ENCODE measurements at places on chromosomes 7 and 10.

DNA sequence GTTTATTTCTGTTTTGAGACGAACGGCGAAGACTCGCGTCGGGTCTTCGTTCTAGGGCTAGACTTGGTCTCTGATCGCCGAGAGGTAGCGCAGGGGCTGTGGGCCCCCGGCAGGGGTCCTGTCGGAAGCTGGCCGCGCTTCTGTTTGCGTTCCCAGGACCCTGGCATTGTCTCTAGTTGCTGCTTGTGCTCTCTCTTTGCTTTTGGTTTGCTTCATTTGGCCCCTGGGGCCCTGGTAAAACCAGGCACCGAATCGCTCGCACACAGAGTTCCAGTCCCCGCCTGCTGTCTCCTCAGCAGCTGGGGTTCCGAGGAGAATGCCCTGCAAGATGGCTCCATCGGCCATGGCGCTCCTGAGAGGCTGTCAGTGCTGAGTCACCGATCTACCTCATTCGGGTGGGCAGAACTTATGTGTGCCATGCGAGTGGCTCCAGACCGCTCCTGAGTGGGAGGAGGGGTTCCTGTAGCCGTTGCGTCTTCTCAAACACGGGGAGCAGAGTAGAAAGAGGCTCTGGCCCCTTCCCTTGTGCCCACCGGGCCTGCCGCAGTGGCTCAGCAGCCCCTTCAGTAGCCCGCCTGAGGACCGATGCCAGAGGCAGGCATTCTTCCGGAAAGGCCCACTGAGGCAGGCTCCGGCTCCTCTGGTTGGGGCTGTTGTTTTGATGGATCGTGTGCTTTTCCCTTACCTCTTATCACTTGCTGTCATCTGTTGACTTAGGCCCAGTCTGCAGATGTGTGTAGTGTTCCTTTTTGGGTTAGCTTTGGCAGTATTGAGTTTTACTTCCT lies 826 bp downstream of the CHPF2 start:
- DNase-seq, result peak; percentile 75

- DNase-seq, result no peak
These were observed 45.9 kb upstream of the ITGB8 start for GRCh38 chr7:20284771-20285143.

DNA sequence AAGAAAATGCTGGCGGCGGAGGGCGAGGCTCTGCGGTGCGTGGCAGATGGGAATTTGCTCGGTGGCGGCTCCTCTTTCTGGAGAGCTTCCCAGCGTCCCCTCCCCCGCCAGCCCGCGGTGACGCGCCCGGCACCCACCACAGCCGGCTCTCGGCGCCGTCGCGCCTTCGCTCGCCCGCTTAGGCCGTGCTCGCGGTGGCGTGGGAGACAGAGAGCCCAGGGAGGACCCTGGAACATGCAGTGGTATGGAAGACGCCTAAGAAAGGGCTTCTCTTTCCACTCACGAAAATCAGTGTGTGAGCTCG lies 576 bp upstream of the CSGALNACT2 start:
- peak; percentile 65 for DNase-seq

- DNase-seq, result no peak
These were observed 67.0 kb upstream of the ZMIZ2 start for GRCh38 chr7:44681645-44682044.

DNA sequence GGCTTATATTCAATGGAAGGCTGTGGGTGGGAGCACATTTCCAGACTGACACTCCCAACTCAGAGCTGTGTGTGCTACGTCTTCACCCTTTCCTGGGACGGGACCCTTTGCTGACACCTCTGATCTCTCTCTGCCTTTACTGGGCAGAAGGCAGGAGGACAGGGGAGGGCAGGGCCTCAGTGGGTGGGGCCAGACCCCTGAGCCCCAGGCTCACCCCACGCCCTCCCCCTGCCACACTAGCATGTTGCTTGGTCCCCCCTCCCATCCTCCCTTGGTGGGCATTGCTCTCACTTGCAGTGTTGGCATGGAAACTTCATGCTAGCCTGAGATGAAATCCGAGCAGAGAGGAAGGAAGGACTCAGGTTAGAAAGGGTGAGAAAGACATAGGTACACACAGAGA lies 18.4 kb downstream of the TMEM273 start:
- no peak for DNase-seq

DNA sequence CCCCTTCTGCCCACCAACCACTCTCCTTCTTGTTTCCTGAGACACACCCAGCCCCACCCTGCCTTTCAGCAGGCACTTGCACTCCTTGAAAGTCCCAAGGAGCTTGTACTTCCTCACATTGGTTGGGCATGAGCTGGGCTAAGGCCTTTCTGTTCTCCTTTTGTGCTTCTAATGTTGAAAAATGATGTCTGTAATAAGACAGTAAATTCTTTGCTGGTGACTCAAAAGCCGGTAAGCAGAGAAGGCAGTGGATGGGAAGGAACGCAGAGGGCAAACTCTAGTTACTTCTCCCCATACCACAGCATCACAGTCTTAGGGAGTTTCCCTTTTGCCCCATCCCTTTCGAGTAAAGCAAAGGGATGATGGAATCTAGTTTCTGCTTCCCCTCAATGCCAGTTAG lies 185.6 kb downstream of the PLXNA4 start:
- no peak for DNase-seq

DNA sequence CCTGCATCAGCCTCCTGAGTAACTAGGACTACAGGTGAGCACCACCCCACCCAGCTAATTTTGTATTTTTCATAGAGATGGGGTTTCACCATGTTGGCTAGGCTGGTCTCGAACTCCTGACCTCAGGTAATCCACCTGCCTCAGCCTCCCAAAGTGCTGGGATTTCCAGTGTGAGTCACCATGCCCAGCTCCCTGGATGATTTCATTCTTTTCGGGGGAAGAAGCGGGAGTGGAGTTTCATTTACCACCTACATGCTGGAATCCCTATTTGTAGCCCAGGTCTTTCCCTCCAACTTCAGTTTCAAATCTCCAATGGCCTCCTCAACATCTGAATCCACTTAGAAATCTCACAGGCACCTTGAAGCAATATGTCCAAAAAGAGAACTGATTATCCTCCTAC lies 2.9 kb upstream of the BTRC start:
- DNase-seq, result no peak

GRCh38 chr10:51892965-51893658 lies 193.7 kb upstream of the CSTF2T start:
- peak; percentile 9 for DNase-seq

DNA sequence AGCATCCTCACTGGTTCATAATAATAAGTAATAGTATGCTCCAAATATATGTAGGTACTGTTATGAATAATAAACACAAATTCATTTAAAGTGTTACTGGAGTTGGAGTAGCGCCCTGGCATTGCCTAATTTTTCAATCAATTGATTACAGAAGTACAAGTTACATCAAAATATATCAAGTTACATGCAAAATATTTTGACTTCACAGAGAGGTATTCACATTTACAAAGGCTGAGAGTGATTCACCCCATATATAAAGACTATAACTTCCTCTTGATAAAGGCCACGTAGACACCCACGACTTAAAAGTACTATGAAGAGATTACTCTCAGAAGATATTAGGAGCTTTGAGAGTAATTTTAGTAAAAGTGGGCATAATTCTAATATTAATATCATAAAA lies 13.6 kb upstream of the COL17A1 start:
- no peak for DNase-seq

- peak; percentile 61 for DNase-seq
These were observed 1.6 kb upstream of the COPS6 start for GRCh38 chr7:100087055-100087750.

- no peak for DNase-seq
These were observed 35.0 kb downstream of the ELFN1 start for GRCh38 chr7:1704811-1705738.

GRCh38 chr7:7773334-7774309 lies 55.2 kb upstream of the RPA3 start:
- DNase-seq, result no peak
